ENCODE measurements at places on chromosomes 1 and 21.
A peak's percentile ranks its signal among the peaks of the same experiment; 100 is the strongest.

DNA sequence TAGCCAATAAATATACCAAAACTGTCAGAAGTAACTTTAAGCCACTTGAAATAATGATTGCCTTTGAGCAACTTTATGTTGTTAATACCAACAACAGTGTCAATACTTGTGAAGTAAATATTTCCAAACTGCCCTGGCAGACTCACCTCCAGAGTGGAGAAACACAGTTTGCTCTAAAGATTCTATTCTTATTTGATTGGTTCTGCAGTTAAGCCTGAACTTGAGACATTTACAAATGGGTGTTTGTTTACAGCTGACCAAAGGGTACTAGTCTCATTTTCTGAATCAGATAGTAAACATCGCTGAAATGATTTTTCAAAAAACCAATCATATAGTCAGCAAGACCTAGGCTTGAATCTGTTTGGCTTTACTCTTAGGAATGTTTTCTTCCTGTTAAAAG is 1.3 kb upstream of the MYOC start:
- no peak for DNase-seq

DNA sequence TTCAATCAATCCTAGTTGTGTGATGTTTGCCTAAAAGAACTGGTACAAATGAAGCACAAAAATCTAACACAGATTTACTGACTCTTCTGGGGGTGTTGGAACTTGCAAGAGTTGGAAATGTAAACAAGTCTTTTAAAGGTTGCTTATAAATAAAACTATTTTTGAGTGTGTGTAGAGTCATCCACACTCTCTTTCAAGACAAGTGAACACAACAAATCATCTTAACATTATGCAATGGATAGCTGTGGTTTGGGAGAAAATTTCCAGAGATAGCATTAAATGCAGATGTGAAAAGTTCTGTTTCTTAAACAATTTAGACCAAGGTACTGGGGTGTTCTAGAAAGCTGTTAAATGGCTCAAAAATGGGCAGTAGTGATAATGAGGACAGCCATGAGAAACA is 28.7 kb downstream of the C1orf87 start:
- DNase-seq, result no peak

- no peak for DNase-seq
Observed at GRCh38 chr1:58927722-58928085, 143.9 kb upstream of the JUN start.

DNA sequence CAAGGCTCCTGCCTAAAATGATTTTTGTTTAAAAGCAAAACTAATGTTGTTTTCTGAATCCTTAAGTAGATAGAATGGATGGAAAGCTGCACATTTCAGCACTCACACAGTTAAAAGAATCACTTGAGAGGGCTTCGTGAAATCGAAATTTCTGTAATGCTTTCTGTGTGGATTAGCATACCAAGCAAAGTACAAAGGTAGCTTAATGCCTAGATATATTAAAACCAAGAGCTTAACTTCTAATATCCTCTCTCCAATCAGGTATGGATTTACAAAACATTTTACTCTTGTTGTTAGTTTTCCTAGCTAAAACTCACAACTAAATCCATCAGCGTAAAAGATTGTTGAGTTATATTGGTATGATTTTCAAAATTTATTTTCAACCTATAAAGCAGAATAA is 378.8 kb upstream of the PRMT6 start:
- no peak for DNase-seq

DNA sequence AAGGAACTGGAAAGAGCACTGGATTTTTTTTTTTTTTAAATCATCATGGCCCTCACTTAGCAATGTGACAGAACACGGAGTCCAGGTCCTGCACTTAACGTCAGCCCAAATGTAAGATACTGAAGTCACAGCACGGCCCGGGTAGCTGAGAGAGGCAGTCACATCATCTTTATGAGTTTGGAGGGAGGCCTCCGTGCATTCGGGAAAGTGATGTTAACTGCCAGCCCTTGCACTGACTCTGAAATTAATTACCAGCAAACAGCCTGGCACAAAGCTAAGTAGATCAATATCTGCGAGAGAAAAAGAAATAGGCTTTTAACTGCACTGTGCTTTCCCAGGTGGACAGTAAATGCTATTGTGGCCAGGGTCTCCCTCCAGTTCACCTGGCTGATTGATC is 109.5 kb upstream of the ADAR start:
- DNase-seq, result no peak

- DNase-seq, result no peak
Observed at GRCh38 chr1:30632481-30632880, 90.9 kb downstream of the MATN1 start.

- DNase-seq, result no peak
Observed at GRCh38 chr1:145805057-145805456, 18.8 kb downstream of the RNF115 start.

DNA sequence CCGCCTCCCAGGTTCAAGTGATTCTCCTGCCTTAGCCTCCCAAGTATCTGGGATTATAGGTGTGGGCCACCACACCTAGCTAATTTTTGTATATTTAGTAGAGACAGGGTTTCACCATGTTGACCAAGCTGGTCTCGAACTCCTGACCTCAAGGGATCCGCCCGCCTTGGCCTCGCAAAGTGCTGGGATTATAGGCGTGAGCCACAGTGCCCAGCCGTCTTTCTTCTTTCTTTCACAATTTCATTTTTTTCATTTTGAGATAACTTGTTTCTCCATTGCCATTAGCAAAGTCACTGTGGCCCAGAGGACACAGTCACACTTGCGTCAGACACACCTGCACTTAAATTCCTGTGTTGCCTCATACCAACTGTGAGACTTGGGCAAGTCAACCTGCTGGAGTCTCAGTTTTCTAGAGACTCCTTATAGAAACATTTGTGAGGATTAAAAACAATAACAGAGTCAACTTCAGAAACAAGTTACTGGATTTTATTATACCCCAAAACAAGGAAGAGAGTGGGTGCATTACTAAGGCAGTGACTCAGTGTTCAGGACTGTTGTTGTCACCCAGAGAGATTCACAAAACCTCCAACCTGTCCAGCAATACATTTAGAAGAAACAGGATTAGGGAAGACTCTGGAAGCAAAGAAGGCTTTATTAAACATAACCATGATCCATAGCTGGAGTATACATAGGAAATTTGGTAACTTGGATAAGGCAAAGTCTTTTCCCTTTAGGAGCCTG is 2.6 kb downstream of the TEDDM1 start:
- DNase-seq, result no peak

- DNase-seq, result no peak
Observed at GRCh38 chr1:233909195-233909594, 4.7 kb downstream of the SLC35F3 start.

- DNase-seq, result no peak
Observed at GRCh38 chr1:221743416-221744208, 1.7 kb upstream of the DUSP10 start.

GRCh38 chr1:58870298-58870676 is 86.4 kb upstream of the JUN start:
- peak; percentile 31 for DNase-seq

- no peak for DNase-seq
Observed at GRCh38 chr1:163932901-163933300, 611.1 kb downstream of the NUF2 start.

DNA sequence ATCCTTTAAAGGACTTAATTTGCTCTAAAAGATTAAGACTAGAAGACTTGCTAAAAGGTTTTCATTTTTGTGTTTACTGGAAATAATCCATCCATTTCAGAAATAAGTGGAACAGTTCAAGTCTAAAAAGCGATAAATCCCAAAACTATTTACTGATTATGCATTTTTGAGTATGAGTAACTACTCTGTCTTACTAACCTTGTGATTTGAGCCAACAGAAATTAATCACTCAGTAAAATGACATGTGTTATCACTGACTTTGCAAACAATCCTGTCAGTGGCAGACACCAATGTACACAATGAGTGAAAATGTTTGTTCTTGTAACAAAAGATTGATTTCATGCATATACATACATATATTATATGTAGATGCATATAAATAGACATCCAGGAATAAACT is 218.0 kb downstream of the DENND1B start:
- DNase-seq, result no peak

- DNase-seq, result no peak
Observed at GRCh38 chr21:29413683-29414082, 115.0 kb downstream of the BACH1 start.

DNA sequence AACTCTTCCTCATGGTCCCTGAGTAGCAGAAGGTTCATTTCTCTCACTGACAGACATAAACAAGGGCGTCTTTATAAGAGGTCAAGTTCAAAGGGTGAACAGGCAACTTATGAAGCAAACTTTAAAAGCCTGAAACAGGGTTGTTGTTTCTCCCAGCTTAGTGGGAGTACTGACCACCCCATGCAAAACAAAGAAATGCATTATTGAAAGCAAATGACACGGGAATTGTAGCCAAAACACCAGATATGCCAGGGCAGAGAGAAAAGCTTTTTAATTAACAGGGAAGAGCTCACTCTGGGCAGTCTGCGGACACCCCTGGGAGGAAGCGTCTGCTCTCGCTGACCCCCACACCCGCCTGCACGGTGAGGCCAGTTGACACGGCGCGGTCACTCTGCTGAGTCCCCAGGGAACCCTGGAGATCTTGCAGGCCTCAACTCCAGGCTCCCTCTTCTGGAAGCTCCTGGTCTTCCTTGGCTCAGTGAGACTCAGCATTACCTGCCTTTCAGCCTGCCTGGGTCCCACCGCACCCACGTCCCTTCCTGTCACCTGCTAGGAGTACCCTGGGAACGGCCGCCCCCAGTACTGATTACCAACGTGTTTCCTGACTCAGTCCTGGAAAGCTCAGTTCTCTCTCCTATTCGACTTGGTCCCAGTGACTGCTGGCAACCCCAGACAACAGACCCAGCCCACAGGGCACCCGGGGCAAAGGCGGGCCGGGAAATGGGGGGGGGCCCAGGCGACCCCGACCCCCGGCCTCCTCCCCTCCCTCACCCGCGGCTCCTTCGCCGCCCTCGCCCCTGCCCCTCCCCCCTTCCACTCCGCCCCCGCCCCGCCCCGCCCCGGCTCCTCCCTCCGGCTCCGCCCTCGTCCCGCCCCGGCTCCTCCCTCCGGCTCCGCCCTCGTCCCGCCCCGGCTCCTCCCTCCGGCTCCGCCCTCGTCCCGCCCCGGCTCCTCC is 972 bp downstream of the CFAP410 start:
- DNase-seq, result no peak

DNA sequence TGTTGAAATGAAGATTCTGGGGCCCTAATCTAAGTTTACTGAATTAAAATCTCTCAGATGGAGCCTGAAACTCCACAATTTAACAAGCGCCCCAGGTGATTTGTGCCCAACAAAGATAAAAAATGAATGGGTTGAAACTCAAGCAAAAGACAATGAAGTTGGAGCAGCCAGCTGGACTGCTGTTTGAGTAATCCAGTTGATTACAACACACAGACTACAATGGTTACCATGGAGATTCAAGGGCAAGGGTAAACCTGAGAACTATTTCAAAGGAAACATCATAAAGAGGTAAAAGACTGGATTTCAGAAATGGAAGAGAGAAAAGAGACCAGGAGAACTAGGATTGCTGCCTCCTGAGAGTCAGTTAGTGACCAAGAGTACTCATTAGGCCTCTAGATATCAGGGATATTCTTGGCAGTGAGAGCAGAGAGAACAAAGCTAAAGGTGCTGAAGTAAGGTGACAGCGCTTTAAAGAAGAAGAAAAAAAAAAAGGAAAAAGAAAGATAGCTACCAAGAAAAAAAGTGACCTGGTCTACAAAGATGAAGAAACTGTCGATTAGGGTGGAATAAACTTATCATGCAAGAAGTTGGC is 44.5 kb downstream of the LRRC53 start:
- no peak for DNase-seq

DNA sequence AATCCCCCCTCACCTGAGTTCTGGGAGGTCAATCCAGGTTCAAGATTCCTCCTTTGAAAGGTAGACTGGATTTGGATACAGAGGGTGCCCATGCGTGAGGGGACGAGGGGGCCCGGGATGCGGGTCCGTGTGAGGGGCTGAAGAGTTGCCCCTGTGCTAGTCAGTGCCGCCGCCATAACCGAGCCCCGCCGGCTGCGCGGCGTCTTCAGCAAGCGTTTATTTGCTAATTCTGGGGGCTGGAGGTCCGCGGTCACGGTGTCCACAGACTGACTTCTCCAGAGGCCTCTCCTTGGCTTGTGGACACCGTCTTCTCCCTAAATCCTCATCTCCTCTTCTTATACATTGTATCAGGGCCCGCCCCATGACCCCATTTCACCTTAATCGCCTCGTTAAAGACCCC is 20.9 kb upstream of the SAMD11 start:
- no peak for DNase-seq

- DNase-seq, result no peak
Observed at GRCh38 chr1:36323636-36324352, at the start of gene EVA1B. EVA1B (minus strand) TSS chr1:36323645; CDS start chr1:36323037, 608 bp downstream.

GRCh38 chr1:237428809-237429208 is 386.8 kb downstream of the RYR2 start:
- no peak for DNase-seq

GRCh38 chr1:6864166-6864565 is 78.9 kb downstream of the CAMTA1 start:
- DNase-seq, result no peak

GRCh38 chr1:30818568-30819243 is 61.1 kb upstream of the LAPTM5 start:
- DNase-seq, result no peak

GRCh38 chr1:226790545-226791181 is 51.6 kb upstream of the ITPKB start:
- DNase-seq, result no peak

DNA sequence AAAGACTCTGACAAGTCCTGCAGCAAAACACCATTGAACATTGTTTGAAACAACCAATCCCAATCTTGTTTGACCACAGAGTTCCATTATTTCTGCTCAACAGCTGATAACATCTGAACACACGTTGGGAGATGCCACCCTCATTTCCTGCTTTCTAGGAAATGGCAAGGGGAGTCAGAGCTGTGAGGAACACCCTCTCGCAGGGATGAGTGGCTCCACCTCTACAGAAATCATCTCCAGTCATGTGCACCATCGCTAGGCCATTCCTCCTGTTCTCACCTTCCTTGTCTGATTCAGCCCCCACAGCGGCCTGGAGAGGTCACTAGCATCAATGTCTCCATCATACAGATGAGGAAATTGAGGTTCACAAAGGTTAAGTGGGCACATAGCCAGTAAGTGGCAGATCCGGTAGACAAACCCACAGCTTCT is 22.4 kb upstream of the RUNX3 start:
- DNase-seq, result no peak

DNA sequence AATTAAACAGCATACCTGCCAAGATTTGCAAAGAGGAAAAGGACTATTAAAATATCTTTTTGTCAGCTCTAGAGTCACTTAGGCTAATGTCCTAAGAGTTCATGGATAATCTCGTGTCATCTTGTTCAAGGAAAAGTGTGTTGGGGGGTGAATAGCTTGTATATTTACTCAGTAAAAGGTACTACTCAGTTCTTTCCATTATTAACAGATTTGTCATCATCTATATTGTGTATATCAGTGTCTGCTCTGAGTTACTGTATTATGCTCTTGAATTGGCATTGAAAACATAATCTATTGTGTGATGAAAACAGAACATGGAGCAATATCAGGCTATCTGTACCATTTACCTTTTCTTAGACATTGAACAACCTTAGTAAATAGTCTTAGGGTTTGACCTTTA is 41.9 kb downstream of the SMG7 start:
- no peak for DNase-seq

DNA sequence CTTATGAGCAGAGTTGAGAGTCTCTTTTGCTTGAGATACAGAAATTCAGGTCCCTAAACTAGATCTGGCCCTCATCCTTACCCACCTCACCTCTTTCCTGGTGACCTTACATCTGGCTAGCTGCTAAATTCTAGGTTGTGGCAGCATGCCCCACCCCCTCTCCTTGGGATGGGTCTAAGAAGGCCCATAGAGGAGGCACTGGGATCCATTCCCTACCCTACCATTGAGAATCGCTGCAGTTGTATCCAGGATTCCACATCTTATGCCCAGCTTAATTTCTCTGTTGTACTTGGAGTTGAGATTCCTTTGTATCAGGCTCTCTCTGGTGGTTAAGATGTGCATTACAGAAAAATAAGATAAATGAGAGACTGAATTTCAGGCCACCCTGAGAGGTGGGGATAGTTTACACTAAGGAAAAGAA is 9.5 kb upstream of the TMEM39B start:
- DNase-seq, result no peak

Measured in cerebellar nuclear complex (tissue), 1 donor.